ENCODE measurements at places on chromosomes 6 and 20. TPM values are rescaled to one million over a fixed set of nuclear protein-coding genes. Genes with fewer than 3 reads are reported as not detected.

The NOX3 gene
- total RNA-seq: not detected

The OR2J3 gene
- not detected for total RNA-seq

- no peak for DNase-seq
These were observed 191.6 kb upstream of the THBS2 start for GRCh38 chr6:169445227-169445626.

DNA sequence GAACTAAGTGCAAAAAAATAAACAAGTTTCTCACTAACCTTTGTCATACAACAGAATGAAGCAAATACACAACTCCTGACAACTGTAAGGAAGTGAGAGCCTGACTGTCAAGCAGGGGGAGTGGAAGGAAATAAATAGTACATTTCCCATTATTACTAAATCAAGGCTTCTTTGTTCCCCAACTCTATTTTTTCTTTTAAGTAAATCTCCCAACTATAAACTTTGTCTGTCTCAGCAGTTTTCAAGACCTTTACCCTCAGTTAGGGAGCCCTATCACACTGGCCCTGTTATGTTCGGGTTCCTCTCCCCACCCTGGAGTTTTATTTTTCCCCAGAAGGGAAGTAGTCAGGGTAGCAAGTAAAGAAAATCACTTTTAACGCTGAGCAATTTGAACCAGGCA is 24.1 kb upstream of the IPCEF1 start:
- DNase-seq: no peak
